ENCODE measurements at places on chromosomes 5 and 9.

DNA sequence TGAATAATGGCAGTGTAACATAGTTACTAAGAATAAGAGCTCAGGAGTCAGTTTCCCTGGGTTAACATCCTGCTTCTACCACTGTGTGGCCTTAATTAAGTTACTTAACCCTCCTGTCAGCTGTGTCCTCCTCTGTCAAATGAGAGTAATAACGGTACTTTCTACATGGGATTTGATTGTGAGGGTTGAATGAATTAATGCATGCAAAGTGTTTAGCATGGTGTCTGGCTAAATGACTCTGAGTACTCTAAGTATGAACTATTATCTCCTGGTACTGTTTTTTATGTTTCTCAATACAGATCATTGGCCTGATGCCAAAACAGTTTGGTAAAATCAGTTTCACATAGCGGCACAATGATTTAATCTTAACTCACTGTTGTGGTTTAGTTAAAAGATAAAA is 19.6 kb downstream of the ZNF131 start:
- peaks cover 61% of the 10 kb centered on the region for H3K36me3 ChIP-seq
- DNase-seq, result no peak
- no peak overlapping the region for H3K4me3 ChIP-seq
- H3K27ac ChIP-seq, result no peak overlapping the region

GRCh38 chr5:43338862-43339261 is 25.6 kb upstream of the HMGCS1 start:
- H3K4me1 ChIP-seq, result peaks cover 14% of the 10 kb centered on the region
- H3K27ac ChIP-seq, result peak overlapping the region; percentile 1
- DNase-seq, result no peak
- H3K4me3 ChIP-seq, result no peak overlapping the region

DNA sequence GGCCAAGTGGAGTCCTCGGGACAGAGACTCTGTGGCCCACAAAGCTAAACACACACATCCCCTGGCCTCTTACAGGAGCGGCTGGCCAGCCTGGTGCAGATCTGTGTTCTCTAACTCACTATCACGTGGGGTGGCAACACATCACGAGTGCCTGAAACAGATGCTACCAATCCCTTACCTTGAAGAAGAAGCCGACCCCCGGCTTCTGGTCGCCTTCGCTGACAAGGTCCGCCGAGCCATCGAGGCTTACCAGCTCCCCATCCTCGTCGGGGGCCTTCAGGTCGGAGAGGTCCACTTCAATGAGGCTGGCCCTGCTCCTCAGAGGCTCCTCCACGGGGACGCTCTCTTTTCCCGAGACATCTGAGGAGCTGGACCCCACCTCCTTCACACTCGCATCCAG is 86.7 kb downstream of the CAMSAP1 start:
- DNase-seq, result no peak
- no peaks in the 10 kb centered on the region for H3K27me3 ChIP-seq
- H3K27ac ChIP-seq, result no peak overlapping the region
- no peak overlapping the region for H3K4me3 ChIP-seq

DNA sequence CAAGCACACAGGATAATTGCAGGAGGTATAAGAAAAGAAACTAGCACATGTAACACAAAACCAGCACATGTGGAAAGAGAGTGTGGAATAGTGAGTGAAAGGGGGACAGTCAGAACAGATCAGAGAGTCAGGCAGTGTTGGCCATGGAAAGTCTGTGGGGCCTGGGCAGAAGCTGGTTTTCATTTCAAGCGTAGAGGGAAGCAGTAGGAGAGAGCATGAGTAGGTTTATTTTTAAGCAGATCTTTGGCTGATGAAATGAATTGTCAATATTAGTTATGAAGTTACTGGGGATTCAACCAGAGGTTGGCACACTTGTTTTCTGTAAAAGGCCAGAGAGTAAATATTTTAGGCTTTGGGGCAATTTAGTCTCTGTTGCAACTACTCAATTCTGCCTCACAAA is 283.1 kb downstream of the SMARCA2 start:
- H3K36me3 ChIP-seq, result no peaks in the 10 kb centered on the region
- peaks cover 2% of the 10 kb centered on the region for H3K27me3 ChIP-seq
- no peaks in the 10 kb centered on the region for H3K4me1 ChIP-seq
- no peak overlapping the region for H3K4me3 ChIP-seq

DNA sequence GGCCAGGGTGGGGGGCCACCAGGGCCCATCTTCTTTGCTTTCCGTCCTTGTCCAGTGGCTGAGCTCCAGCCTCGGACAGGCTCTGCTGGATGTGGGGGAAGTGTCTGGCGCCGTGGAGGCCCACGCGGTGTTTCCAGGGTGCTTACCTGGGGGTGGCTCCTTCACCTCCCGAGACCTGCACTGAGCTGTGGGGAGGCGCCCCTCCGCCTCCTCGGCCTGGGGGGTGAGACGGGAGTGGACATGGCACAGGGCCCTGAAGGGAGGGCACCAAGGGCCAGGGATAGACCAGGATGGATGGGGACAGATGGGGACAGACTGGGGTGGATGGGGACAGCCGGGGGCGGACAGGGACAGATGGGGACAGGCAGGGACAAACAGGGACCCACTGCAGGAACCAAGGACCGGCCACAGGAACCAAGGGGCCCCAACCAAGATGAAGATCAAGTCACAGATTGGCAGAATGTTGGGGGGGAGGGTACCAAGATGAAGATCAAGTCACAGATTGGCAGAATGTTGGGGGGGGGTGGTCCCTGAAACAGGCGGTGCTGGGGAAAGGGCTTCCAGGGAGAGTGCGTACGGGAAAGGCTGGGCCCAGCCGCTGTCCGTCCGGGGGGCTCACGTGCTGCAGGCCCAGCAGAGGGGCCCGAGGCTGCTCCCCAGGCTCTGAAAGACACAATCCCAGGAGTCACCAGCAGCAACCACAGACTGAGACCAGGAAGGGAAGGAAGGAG is 13.3 kb upstream of the QSOX2 start:
- no peaks in the 10 kb centered on the region for H3K4me1 ChIP-seq
- H3K27ac ChIP-seq, result no peak overlapping the region
- H3K27me3 ChIP-seq, result no peaks in the 10 kb centered on the region
- no peak for DNase-seq

DNA sequence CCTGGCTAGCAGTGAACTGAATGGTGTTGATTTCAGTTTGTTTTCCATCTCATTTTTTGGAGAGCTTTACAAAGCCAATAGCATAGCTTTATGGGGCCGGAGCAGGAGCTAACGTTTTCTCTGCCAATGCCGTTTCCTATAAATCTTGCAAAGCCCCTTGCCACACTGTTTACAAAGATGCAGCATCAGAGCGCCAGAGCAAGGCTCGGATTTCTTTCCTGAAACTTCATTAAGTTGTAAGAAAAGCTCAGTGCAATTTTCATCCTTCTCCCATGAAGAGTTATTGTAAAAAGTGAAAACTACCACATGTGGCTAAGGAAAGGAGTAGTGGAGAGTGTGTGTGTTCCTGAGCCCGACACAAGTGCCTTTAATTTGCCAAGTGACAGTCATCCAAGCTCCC is 178.2 kb upstream of the GDNF start:
- no peak overlapping the region for H3K4me3 ChIP-seq
- H3K36me3 ChIP-seq, result no peaks in the 10 kb centered on the region
- no peak for DNase-seq
- H3K27me3 ChIP-seq, result no peaks in the 10 kb centered on the region

DNA sequence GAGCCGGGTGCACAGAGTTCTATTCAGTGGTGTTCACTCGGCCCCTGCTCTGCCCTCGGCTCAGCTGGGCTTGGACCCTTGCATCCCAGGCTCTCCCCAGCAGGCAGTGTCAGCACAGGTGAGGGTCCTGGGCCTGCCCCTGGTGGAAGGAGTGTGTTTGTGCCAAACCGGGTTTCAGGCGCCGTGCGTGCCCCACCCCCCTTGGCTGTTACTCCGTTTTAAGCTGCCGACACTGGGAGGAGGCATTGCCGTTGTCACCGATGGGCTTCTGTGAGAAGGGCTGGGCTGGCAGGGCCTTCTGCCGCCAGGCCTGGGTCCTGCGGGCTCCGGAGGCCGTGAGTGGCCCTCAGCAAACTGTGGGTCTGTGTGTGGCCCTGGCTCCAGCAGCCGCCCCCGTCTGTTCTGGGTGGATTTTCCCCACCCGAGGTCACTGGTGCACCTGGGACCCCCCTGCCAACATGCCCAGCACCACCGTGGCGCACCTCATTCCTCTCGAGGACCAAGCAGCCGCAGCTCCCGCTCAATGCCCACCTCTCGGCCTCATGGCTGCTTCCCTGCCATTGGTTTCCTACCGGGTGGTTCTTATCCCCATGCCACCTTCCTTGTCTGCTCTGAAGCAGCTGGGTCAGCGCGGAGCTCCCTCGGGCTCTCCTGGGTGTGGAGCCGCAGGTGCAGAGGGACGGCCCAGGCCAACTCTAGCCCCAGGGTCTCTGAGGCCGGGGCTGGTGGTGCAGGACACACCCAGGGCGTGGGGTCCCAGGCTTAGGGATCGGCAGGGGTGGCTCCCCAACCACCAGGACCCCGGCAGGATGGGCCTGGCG is 44.3 kb upstream of the EXOC3 start:
- no peak for DNase-seq
- H3K27ac ChIP-seq, result no peak overlapping the region
- peaks cover 50% of the 10 kb centered on the region for H3K4me1 ChIP-seq
- H3K27me3 ChIP-seq, result peaks cover 9% of the 10 kb centered on the region
- H3K4me3 ChIP-seq, result no peak overlapping the region

GRCh38 chr9:114820776-114821501 is 15.1 kb upstream of the TNFSF15 start:
- H3K27ac ChIP-seq, result no peak overlapping the region
- no peak overlapping the region for H3K4me3 ChIP-seq
- H3K27me3 ChIP-seq, result no peaks in the 10 kb centered on the region
- no peaks in the 10 kb centered on the region for H3K36me3 ChIP-seq
- DNase-seq, result no peak
- H3K4me1 ChIP-seq, result peaks cover 24% of the 10 kb centered on the region
